ENCODE measurements at places on chromosomes 7 and 10.

- DNase-seq = no peak
These were observed 184.0 kb downstream of the CCDC7 start for GRCh38 chr10:32629910-32630309.

- DNase-seq = no peak
These were observed 72.1 kb upstream of the CDK1 start for GRCh38 chr10:60706146-60706545.

- DNase-seq = no peak
These were observed 162.3 kb downstream of the SVIL start for GRCh38 chr10:29472301-29473086.

DNA sequence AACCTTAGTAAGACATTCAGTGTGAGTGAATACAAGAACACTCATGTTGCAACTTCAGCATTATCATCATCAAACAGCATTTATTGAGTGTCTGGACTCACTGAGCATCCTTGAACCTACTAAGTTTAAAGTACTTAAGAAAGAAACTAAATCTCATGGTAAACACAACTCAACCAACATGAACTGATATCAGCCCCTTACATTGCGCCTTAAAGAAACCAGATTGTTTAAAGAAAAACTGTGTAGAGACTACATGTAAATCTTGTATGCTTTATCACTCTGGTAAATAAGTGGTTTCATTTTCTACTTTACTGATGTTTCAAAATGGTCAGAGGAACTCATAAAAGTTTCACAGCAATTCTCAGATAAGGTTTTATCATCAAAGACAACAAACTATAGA lies 157.5 kb upstream of the FERD3L start:
- DNase-seq = no peak

- no peak for DNase-seq
These were observed 11.3 kb downstream of the NPTX2 start for GRCh38 chr7:98628418-98628817.

DNA sequence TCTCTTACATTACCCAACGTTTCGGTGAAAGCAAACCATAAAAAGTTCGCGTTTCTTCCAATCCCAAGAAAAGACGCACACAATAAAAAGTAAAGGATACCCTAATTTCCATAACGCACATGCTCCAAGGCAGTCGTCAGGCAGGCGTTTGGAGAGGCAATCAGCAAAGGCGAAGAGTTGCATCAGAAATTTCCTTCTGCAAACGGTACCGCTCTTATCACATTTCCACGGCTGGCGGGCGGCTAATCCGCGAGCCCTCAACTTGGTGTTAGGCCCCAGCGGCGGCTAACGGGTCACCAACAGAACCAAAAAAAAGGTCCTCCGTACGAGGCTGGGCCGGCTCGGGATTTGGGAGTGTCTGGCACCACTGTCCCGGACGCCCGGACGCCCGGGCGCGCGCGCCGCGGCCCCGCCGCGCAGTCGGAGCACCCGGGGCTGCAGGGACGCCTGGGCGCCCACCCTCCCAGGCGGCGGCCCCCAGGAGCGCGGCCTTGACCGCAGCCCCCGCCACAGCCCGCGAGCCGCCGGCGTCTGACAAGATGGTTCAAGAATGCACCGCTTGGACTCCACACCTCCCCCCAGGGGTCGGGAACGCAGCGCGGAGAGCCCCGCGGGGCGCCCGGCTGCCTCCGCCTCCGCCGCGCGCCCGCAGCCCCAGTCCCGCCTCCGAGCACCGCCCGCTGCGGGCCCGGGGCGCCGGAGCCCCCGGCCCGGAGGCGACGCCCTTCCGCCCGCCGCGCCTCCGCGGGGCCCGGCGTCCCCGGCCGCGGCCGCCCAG lies 9.8 kb upstream of the GRB10 start:
- DNase-seq = no peak

- no peak for DNase-seq
These were observed 62.8 kb downstream of the PRTFDC1 start for GRCh38 chr10:24889639-24890038.

- no peak for DNase-seq
These were observed 443.0 kb upstream of the MKI67 start for GRCh38 chr10:128568990-128569945.
